ENCODE measurements at places on chromosomes 4 and X.

DNA sequence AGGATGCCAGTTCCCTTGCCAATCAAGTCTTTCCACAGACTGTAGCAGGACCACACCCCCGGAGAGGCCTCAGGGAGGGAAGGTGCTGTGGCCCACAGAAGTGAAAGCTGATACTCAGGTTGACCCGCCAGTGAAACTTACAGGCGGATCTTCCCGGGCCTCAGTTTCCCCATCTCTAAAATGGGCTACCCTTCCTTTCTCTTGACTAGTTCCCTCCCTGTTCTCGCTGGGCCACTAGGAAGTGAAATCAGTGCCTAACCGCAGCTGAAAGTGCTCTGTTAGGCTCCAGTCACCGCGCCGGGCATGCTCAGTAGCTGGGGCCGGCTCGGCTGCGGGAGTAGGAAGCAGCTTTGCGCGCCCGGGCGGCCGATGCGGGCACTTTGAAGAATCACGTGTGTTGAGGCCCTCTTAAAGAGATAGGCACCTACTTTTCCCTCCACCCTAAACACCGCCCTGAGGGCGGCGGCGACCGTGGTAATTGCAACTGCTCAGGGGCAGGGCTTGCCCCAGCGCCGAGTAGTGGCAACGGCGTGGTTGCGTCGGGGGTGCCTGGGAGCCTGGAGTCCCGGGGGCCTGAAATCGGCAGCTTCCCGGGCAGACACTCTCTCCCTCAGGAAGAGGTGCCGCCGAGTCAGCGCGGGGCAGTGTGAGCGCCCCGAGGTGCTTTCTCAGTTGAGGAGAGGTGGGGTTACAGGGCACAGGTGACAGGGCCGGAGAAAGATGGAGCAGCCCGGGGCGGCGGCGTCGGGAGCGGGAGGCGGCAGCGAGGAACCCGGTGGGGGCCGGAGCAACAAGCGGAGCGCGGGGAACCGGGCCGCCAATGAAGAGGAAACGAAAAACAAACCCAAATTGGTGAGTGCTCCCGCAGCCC is at the start of gene DIAPH2:
Gene DIAPH2, plus strand, starts transcription at position 504 of the 871 bp plus-strand sequence.
- DNase-seq: peak; percentile 71

- no peak for DNase-seq
These were observed 72.8 kb downstream of the MANBA start for GRCh38 chr4:102687982-102688433.

- no peak for DNase-seq
These were observed 992.2 kb downstream of the ARAP2 start for GRCh38 chr4:35252071-35252470.

GRCh38 chr4:151865744-151866591 is 105.2 kb upstream of the GATB start:
- no peak for DNase-seq

- DNase-seq: no peak
These were observed 420.3 kb downstream of the FAT4 start for GRCh38 chr4:125735102-125735501.

- peak; percentile 60 for DNase-seq
These were observed 38.2 kb downstream of the HPGDS start for GRCh38 chr4:94304365-94304971.

DNA sequence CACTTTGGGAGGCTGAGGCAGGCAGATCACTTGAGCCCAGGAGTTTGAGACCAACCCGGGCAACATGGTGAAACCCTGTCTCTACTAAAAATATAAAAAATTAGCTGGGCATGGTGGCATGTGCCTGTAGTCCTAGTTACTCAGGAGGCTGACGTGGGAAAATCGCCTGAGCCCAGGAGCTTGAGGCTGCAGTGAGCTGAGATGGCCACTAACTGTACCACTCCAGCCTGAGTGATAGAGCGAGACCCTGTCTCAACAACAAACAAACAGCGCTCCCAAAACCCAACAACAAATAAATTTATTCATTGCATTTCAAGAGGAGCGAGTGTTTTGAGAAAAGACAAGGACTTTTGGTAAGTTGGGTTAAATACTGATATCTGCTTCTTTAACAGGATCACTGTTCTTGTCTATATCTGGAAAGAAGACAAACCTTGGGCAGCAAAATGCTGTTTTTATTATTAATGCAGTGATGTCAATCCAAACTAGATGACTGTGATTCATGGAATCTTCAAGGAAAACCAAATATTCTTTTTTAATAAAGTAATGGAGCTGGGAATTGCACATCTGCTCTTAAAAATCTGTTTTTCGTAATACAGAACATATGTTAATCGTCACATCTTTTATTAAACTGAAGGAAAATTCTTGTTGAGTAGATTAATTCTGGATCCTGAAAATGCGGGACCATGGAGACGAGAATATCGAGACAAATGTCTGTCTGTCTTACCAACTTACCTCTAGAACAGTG is 90.8 kb upstream of the LIMCH1 start:
- DNase-seq: no peak

DNA sequence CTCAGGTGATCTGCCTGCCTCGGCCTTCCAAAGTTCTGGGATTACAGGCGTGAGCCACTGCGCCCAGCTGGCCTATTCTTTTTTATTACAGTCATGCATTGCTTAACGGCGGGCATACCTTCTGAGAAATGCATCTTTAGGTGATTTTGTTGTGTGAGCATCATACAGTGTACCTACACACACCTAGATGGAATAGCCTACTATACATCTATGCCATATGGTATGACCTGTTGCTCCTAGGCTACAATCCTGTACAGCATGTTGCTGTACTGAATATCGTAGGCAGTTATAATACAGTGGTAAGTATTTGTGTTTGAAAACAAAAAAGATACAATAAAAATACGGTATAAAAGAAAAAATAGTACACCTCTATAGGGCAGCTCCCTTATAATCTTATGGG is 6.0 kb downstream of the STAG2 start:
- DNase-seq: no peak

GRCh38 chrX:43693602-43694406 is 37.7 kb downstream of the MAOA start:
- peak; percentile 23 for DNase-seq

- no peak for DNase-seq
These were observed 37.0 kb downstream of the STK26 start for GRCh38 chrX:132059973-132060540.

GRCh38 chr4:53015681-53016080 is 153.6 kb downstream of the RASL11B start:
- DNase-seq: peak; percentile 56

- DNase-seq: no peak
These were observed 239.1 kb downstream of the RASL11B start for GRCh38 chr4:53101191-53101581.

GRCh38 chr4:102477657-102478056 is 23.5 kb upstream of the NFKB1 start:
- no peak for DNase-seq
